Suppressor macrophage (primary cell): ENCODE measurements at places on chromosomes 13 and 19.

DNA sequence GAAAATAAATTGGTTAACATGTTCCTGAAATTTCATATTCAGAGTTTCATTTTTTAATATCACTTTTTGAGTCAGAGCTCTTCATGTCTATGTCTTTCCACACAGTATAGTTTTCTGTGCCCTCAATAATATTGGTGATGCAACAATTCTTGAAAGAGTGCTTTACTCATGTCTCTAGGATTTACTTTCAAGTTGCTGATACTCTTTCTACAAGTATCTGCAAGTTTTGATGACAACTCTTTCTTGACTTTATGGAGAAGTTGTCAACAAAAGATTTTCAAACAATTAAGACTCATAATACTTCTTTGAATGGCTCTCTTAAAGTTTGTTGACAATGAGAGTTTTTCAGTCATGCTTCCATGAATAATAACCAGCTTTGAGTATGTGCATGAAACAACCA, 561.7 kb downstream of the DIAPH3 start:
- no peak for DNase-seq

GRCh38 chr19:45499196-45500180, 1.2 kb downstream of the PPM1N start:
- DNase-seq, result no peak

- DNase-seq, result no peak
These were observed 62.2 kb upstream of the ARGLU1 start for GRCh38 chr13:106630162-106630561.

GRCh38 chr19:33124207-33125098, 7.5 kb upstream of the WDR88 start:
- no peak for DNase-seq

GRCh38 chr13:110916301-110917142, 1.7 kb upstream of the ANKRD10 start:
- peak; percentile 64 for DNase-seq

- peak; percentile 42 for DNase-seq
These were observed 52.0 kb downstream of the TDRD3 start for GRCh38 chr13:60448907-60449510.

- DNase-seq, result no peak
These were observed 471.6 kb downstream of the PCDH20 start for GRCh38 chr13:60944016-60944415.

- no peak for DNase-seq
These were observed 112.2 kb downstream of the FGF14 start for GRCh38 chr13:102289606-102290005.

DNA sequence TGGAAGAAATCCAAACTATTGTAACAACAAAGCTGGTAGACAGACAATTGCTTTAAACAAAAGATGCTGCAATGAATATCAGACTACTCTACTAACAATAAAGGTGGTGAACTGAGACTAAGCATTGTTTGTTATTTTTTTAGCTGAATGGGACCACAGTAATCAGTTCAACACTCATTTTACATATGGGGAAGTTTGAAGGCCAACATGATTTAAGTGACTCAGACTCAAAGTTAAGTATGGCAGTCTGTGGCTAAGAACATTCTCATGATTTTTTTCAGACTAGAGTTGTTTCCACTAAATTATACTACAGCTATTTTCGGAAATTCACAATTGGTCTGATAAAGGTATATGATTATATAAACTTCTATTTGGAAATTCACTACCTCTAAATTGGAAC, 10.4 kb downstream of the EXOSC8 start:
- DNase-seq, result no peak

DNA sequence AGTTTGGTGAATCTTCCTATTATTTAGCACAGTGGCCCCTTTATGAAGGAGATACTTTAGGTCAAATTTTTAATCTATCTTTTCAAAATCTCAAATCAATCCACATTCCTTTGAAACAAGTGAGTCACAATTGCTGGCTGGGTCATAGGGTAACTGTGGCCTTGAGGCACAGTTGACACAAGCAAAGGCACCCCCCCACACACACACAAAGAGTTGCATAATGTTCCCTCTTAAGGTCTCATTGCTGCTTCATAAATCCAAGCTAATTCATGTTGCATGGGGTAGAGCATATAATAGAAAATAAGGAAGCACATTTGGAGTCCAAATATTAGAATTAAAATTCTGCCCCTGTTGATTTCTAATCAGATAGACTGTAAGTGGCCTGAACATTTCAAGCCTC, 171.5 kb downstream of the DLEU7 start:
- DNase-seq, result peak; percentile 58

- no peak for DNase-seq
These were observed 671 bp downstream of the ZDHHC20 start for GRCh38 chr13:21458451-21458812.

DNA sequence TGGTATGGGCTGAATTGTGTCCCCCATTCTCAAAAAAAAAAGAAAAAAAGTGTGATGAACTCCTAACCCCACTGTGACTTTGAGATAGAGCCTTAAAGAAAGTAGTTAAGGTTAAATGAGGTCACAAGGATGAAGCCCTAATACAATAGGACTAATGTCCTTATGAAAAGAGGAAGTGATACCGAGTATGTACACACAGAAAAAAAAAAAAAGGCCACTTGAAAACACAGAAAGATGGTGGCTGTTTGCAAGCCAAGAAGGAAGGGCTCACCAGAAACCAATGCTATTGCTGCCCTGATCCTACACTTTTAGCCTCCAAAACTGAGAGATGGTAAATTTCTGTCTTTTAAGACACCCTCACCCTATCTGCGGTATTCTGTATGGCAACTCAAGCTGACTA, 955.6 kb downstream of the PCDH17 start:
- peak; percentile 80 for DNase-seq

DNA sequence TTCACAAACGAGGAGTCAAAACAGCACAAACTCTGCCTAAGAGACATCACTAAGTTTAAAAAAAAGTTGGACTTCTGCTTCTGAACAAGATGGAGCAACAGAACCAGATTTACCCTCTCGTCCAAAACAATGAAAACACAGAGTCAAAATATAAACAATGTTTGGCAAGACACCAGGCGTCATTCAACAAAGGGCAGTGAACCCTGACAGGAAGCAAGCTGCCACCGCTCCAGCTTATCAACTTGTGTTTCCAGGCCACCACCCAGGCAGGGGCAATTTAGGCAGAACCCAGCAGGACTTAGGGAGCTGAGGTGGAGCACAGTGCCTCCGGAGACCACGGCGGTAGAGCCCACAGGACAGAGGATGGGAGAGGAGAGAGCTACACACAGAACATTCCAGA, 8.6 kb upstream of the NAPA start:
- no peak for DNase-seq

GRCh38 chr13:48727241-48728011, 73.7 kb downstream of the CYSLTR2 start:
- no peak for DNase-seq

GRCh38 chr19:54114340-54115108, 933 bp downstream of the TFPT start:
- peak; percentile 83 for DNase-seq

- DNase-seq, result no peak
These were observed 2.8 kb downstream of the PPP1R37 start for GRCh38 chr19:45095496-45096413.

DNA sequence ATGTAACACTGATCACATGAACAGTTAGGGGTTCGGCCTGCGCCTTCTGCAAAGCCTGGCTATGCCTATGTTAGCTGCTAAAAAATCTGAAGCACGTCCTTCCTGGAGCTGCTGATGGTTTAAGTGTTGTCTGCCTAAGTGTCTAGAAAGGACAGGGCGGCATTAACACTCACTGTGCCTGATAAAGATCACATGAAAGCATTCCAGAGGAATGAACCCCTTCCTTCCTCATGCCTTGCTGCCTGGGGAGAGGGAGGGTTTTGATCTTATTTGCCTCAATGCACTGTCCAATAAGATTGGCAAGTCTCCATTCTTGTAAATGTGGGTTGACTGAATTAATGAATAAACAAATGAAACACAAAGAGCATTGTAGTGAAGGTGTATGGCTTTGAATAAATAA, 5.2 kb downstream of the DOCK9 start:
- no peak for DNase-seq

DNA sequence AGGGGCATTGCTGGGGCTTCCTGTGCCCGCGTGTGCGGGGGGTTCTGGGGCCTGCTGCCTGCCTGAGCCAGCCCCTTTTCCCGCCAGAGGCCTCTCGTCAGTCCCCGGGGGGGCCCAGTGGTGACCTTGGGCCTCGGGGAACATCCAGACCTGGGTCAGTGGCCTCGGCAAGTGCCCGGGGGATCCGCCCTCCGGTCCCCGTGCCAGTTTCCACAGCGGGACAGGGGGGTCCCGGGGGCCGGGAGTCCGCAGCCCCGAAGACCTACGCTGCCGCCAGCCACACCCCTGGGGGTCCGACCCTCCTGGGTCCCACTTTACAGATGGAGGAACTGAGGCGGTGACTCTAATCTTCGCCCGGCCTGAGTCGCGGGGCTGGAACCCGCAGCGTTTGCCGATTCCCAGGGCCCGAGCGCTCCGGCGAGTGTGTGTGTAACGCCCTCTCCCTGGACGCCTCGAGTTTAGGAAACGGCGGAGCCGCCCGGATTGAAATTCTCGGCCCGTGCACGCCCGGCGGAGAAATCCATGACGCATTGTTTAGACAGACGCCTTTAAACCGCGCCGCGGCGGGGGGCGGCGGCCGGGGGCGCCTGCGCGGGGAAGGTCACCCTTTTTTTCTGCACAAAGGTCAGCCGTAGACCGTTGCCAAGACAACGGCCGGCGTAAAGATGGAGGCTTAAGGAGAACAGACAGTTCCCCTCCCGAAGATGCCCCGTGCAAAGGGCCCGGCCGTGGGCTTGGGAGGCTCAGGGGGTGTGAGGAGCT, 39.3 kb downstream of the EFNA2 start:
- peak; percentile 75 for DNase-seq

GRCh38 chr19:840519-841206, at the start of gene PRTN3:
PRTN3 (plus strand) TSS chr19:840999; CDS start chr19:841009, 10 bp downstream.
- peak; percentile 86 for DNase-seq

- no peak for DNase-seq
These were observed 19.9 kb downstream of the TMED1 start for GRCh38 chr19:10815969-10816644.

DNA sequence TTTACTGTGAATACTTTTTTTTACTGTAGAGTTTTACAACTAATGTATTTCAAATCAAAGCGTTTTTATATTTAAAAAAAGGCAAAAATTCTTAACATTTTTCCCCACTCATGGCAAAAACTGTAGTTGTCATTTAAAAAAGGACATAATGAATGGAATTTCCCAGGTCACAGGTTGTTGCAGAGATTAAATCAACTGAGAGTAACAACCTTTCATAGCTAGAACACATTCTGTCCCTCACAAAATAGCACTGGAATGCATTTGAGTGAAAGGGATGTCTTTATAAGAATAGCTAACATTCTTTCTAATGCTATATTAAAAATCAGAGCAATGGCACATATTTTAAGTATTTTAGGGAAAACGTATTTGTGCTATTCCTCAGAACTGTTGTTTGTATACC, 1393.3 kb upstream of the ATXN8OS start:
- DNase-seq, result no peak

GRCh38 chr13:33764716-33765115, 53.2 kb upstream of the RFC3 start:
- no peak for DNase-seq

DNA sequence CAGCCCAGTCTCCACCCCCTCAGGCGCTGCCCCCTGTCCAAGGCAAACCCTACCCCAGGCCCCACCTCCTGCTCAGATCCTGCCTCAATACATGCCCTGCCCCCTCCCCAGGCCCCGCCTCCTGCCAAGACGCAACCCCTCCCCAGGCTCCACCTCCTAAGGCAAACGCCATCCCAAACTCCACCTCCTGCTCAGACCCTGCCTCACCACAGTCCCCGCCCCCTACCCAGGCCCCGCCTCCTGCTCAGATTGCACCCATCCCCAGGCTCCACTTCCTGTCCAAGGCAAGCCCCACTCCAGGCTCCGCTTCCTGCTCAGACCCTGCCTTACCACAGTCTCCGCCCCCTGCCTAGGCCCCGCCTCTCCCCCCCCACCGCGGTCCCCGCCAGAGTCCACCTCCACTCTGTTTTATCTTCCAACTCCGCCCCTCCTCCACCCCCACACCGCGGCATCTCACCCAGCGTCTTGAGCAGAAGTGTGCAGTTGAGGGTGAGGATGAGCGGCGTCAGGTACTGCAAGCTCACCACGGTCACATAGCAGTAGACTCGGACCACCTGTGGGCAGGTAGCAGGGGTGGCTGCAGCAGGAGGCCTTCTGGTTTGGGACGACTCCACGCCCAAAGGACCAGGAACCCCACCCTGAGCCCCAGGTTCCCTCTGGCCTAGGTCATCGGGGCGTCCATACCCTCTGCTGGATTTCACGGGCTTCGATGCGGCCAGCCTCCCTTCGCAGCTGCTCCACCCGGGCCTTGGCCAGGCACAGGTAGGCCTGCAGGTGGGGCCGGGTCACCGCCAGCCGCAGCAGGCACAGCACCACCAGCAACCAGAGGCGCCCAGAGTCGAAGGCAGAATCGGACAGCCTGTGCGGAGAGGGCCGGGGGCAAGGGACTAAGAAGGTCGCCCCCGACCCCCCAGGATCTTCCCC, 17.7 kb downstream of the TMEM161A start:
- no peak for DNase-seq

DNA sequence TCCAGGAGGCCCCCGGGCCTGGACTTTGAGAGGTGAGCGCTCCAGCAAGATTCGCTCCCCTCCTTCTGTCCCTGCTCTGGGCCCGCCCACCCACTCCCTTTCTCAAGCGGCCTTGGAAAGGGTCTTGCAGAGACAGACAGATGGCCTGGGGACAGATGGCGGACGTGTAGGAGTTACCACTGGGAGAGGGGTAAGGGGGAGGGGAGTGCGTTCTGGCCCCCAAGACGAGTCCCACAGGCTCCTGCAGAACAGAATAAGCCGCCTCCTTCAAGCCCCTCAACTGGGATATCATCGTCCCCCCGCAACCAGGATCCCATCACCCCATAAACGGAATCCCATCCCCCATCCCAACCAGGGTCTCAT, 3.6 kb upstream of the TNFAIP8L1 start:
- no peak for DNase-seq

DNA sequence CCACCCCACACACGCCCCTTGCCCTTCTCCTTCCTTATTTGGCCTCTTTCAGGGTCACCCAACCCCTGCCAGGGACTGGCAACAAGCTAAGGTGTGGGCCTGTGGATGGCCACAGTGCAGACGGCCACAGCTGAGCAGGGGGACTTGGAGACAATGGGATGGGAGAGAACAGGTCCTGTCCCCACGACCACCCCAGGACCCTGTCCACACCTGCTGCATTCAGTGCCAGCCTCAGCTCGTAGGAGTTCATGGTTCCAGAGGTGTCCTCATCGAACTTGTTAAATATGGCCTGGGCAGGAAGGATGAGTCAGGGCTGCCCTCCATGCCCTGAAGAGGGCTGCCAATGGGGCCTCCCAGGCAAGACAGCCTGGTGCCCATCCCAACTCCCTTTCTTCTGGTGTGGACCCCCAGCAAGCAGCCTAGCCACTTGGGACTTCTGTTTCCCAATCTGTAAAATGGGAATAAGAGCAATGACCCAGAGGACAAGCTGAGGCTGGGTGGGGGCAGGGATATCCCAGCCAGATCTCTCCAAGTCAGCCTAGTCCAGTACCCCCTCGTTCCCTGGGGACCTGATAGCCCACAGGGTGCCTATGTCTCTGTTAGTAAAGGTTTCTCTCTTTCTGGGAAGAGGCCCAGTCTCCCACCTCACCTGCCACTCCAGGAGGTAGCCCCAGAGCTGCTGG, 10.6 kb downstream of the CAPN12 start:
- no peak for DNase-seq

- DNase-seq, result no peak
These were observed 36.1 kb upstream of the EPHX3 start for GRCh38 chr19:15268192-15268927.

- DNase-seq, result no peak
These were observed 184.9 kb downstream of the DACH1 start for GRCh38 chr13:71681901-71682613.

GRCh38 chr19:46265217-46265828, 31.5 kb upstream of the HIF3A start:
- peak; percentile 79 for DNase-seq
